Stimulated activated CD8-positive, alpha-beta memory T cell treated with anti-CD3 and anti-CD28 coated beads, Interleukin-15, amount 100 ng/mL, for 48 hours (primary cell): ENCODE measurements at places on chromosomes 11 and 22.

DNA sequence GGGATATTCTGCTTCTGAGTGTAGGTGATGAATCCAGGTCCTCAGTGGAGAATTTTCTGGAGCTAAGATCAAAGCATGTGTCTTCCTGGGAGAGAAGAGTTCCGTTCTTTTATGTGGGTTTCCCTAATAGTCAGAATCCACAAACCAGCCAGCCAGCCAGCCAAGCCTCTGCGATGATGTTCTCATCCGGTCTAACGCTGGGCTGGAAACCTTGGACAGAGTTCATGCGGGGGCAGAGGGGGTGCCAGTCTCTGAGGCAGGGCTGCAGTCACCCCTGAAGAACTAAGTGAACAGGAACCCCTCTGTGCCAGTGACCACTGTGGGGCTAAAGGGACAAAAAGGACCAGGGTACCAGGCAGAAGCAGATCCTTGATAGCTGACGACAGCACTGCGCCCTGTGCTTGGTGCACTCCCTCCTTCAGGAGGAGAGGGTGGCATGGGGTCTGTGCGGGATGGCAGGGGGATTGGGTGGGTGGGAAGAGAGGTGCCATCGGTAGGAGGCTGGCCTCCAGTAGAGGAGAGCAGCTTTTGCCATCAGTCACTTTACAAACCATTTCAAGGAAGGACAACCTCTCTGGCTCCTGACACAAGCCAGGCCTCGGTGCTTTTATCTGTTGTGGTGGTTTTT is 27.1 kb downstream of the ADAMTS15 start:
- DNase-seq: no peak

DNA sequence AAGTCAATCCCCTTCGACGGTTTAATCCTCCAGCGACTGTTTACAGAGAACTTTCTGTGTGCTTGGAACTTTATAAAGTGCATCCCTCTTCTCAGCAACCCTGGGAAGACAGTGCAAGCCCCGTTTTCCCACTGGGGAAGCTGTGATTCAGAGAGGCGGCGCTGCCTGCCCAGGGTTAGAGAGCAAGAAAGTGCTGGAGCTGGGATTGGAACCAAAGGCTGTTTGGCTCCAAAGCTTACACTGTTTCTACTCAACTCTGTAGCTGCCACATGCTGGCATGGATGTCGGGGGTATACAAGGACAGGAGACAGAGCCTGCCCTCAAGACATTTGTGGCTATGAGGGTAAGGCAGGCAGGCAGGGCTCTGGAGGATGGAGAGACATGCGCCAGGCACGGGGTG is 13.0 kb downstream of the FBLN1 start:
- no peak for DNase-seq

GRCh38 chr22:34356481-34356880 is 436.2 kb upstream of the LARGE1 start:
- DNase-seq: no peak

DNA sequence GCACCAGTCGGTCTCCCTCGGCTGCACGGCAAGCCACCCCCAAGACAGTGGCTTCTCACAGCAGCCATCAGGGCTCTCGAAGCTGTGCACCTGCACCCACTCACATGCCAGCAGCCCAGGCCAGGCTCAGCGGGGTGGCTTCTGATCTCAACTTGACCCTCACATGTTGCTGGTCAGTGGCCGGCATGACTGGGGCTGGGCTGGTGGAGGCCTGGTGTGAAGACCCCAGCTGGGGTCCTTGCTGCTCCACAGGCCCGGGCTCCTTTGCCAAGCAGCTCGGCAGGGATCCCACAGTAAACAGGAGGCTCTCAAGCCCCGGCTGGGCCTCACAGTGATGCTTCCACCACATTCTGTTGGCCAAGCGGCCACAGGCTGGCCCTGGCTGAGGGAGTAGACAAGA is 128.2 kb downstream of the BRD1 start:
- no peak for DNase-seq

DNA sequence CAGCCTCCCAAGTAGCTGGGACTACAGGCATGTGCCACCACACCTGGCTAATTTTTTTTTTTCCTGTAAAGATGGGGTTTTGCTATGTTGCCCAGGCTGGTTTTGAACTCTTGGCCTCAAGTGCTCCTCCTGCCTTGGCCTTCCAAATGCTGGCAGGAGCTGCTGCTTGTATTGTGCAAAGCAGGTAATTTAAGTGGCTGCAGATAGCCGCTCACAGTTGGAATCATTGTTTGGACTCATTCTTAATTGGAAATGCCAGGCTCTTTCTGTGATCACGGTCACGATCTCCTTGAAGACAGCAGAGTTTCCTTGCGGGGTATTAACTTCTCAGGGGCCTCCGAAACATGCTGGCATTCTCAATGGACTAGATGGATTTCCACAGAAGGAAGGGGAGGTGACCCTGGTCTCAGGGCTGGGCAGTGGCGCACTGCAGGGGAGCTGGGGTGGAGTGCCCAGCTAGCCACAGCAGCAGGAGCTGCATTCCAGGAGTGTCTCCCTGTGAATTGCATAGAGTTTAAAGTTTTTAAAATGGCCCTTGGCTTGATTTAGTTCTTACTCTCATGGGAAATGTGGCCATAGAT is 136.1 kb downstream of the MORC2 start:
- DNase-seq: no peak
